Tongue (tissue), 3 donors: ENCODE measurements at places on chromosomes 4 and X.

- no peak for DNase-seq
These were observed 23.7 kb upstream of the MSANTD1 start for GRCh38 chr4:3225071-3225850.

DNA sequence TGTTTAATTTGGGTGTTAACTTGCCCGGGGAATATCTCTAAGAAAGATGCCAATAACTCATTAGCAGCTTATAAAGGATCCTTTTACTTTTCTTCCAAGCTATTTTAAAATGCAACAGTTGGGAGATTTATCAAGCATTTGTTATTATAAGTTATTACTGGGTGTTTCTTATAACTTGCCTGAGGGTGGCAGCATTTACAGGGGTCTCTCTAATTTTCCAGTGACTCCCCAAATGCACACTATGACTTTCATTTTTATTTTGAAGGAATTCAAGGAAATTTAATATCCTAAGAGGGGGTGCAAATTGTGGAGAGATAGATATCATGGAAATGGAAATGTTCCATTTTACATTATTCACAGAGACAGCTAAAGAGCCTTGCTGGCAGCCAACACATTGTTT is 138.0 kb downstream of the PDGFRA start:
- no peak for DNase-seq

DNA sequence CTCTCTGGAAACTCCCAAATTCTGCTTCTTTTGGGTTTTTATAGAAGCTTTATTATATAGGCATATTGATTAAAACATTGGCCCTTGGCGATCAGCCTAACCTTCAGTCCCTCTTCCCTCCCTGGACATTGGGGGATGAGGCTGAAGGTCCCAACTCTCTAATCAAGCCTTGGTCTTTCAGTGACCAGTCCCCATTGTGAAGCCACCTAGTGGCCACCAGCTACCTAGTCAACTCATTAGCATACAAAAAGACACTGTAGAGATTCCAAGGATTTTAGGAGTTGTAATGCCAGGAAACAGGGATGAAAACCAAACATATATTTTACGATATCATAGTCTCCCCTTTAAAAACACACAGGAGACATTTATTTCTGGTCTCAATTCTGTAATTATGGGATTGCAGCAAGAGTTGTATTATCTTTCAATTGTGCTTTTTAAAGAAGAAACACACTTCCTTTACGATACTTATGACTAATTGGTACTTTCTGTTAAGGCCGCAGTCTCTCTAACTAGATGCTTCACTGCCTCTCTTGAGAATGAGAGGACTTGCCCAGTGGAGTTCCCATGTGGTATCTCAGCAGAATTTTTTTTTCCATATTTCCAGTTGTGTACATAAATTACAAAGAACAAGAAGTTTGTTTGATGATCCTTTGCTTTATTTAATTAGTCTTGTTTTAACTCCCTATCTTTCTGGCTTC is 58.2 kb downstream of the WDR17 start:
- DNase-seq: peak; percentile 7

GRCh38 chr4:15598644-15599043 is 56.5 kb downstream of the FBXL5 start:
- DNase-seq: no peak

- peak; percentile 69 for DNase-seq
These were observed 109.0 kb upstream of the DDIT4L start for GRCh38 chr4:100299046-100299840.

- no peak for DNase-seq
These were observed 15.9 kb downstream of the CTAG1A start for GRCh38 chrX:154600759-154601374.

DNA sequence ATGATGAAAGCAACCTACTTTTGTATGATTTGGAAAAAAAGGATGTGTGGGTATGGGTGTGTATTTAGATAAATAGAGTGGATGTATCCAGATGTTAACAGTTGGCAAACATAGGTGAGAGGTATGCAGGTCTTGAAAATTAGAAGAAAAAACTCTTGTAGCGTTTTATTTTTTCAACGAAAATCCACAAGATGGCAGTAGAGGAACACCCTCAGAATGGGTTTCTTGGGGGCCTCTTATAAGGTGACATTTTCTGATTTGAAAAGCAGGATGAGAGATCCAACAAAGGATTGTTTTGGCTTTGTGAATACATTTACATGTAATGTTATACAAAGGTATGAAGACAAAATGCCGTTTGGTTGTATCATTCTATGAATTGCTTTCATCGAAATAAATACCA is 68.3 kb downstream of the FMR1NB start:
- peak; percentile 63 for DNase-seq

DNA sequence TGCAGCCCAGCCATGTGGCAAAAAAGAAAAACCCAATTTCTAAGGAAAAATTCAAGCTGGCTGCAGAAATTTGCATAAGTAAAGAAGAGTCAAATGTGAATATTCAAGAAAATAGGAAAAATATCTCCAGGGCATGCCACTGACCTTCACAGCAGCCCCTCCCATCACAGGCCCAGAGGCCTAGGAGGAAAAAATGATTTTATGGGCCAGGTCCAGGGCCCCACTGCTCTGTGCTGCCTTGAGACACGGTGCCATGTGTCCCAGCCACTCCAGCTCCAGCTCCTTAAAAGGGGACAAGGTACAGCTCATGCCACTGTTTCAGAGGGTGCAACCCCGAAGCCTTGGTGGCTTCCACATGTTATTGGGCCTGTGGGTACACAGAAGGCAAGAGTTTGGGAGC is 182.7 kb upstream of the FGF16 start:
- DNase-seq: no peak

DNA sequence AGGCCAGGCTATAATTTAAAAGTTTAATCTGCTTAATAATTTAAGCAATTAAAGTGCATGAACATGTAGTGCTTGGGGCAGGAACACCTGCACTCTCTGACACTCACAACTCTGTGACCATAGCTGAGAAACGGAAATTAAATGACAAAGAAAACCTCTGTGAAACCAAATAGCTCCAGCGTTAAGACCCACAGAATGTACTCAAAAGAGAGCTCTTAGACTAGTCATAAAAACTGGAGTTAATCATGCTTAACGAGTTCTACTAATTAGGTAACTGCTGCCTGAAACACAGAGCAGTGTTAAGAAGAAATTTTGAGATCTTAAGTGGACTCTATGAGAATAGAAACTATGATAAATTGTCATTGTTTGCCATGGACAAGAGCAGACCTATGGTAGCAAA is 174.4 kb upstream of the SPIN4 start:
- no peak for DNase-seq

GRCh38 chrX:20463296-20464075 is 196.8 kb upstream of the RPS6KA3 start:
- DNase-seq: no peak

GRCh38 chr4:69408451-69408850 is 87.3 kb downstream of the UGT2B4 start:
- DNase-seq: no peak

GRCh38 chr4:112513971-112514646 is 1.9 kb downstream of the NEUROG2 start:
- peak; percentile 10 for DNase-seq

DNA sequence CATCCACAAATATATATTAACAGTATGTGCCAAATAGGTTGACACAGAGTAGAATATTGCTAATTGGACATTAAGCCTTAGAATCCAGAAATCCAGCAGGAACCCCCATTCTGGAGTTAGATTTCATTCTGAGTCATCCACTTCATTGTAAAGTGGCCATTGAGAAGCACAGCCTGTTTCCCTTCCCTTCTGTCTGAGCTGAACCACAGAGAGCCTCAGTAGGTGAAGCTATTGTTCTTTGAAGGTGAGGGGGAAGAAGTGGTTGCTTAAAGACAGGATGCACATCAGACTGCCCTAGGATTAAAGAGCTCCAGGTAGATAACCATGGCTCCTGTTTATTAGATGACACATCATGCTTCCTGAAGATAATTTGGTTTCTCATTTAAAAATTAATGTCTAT is 30.6 kb upstream of the MCF2 start:
- no peak for DNase-seq

- DNase-seq: peak; percentile 58
These were observed 70.5 kb upstream of the IGSF1 start for GRCh38 chrX:131359611-131360010.

DNA sequence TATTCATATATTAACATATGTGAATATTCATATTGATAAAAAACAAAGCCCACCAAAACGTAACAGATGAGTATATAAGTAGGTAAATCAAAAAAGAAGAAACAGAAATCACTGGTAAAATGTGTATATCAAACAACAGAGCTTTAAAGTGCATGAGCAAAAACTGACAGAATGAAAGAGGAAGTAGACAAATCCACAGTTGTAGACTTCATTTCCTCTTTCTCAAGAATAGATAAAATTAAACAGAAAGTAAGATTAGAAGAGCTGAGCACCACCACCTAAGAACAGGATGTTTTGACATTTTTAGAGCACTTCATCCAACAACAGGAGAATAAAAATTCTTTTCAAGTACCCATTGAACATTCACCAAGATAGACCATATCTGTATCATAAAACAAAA is 64.6 kb downstream of the CNKSR2 start:
- no peak for DNase-seq

DNA sequence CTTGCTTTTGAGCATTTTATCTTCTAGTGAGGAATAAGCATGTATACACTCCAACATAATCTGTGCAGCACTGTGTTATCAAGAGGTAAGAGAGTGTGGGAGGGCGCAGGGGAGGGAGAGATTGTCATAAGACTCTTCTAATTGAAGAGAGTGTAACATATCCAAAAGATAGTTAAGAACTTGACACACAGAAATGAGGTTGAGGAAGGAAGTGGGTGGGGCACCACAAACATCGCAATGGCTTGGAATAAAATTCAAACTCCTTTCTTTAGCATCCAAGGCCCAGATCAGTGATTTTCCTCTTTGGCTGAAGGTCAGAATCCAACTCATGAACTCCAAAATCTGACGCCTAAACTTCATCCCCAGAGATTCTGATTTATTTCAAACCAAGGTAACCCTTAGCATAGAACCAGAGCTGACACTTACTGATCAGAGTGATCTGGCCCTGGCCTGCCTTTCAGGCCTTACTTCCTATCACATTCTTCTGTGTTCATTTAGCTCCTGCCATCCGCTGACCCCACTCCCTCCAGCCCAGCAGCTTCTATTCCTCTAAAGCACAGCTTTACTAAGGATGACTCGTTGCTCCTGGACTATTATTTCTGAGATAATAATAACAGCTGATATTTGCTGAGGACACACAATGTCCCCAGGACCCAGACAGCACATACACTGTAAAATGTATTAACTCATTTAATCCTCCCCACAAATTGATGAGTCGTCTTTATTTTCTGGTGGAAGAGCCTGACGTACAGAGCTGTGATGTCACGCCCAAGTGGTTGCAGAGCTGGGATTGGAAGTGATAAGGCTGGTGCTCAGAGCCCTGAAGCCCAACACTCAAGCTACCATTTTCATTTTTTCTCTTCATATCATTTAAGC is 10.6 kb upstream of the CTSO start:
- DNase-seq: no peak

- no peak for DNase-seq
These were observed 180.7 kb downstream of the CRLF2 start for GRCh38 chrX:1031521-1032430.

DNA sequence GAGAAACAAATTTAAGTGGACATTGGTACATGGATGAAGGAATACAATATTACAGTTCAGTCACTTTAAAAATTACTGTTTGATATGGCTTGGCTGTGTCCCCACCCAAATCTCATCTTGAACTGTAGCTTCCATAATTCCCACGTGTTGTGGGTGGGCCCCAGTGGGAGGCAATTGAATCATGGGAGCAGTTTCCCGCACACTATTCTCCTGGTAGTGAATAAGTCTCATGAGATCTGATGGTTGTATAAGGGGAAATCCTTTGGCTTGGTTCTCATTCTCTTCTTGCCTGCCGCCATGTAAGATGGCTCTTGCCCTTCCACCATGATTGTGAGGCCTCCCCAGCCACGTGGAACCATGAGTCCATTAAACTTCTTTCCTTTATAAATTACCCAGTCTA is 804.2 kb upstream of the FRG1 start:
- no peak for DNase-seq

GRCh38 chr4:122701061-122701460 is 31.4 kb upstream of the BBS12 start:
- DNase-seq: no peak

DNA sequence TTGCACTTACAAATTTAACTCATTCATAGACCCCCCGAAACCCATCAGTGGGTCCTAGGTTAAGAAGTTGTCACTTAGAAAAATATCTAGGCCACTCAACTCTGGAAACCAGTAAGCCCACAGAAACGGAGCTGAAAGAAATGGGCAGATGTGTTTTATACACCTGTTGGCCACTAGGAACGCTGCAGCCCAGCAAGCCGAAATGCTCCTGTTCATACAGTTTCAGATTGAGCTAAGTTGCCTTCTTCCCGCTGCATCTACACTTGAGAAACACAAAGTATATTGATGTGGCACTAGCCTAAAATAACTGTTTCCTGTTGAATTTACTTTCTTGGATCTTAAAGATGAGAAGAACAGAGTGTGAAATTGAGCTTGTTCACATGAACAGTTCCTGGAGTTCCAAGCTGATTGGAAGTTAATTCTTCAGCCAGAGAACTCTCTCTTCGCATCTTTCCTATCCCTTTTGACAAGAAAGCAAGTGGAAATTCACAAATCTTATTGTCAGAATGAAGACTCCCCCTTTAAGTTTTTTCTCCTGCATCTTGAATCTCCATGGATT is 174.1 kb downstream of the RBMX2 start:
- DNase-seq: peak; percentile 37

DNA sequence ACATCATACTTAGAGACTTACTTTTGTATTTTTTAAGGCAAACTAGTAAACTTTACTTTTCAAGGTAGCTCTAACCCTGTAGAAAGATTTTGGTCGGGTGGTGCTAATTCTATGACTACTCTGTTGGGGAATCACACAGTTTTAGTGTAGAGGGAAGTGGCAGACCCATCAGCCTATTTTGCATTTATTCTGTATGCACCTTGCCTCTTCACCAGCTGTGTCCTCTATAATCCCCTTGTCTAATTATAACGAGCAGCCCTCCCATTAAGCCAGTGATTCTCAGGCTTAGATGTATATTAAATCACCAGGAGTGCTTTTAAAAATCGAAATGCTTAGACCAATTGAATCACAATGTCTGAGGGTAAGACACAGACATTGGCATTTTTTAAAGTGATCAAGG is 78.1 kb downstream of the GALNT7 start:
- peak; percentile 38 for DNase-seq
